GM12891 (cell line): ENCODE measurements at places on chromosomes 6 and 20.

DNA sequence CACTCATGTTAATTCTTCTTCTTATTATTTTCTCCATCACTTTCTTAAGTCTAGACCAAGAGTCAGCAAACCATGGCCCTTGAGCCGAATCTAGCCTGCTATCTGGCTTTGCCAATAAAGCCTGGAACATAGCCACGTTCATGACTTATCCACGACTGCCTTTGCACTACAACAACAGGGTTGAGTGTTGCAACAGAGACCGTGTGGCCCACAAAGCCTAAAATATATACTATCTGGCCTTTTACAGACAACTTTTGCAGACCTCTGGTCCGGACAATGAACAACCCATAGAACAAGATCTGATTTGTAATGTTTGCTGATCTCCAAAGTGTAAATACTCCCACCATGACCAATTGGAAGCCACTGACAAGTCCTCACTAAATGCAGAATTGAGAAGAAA, 140.5 kb upstream of the CDYL start:
- no peak for DNase-seq

DNA sequence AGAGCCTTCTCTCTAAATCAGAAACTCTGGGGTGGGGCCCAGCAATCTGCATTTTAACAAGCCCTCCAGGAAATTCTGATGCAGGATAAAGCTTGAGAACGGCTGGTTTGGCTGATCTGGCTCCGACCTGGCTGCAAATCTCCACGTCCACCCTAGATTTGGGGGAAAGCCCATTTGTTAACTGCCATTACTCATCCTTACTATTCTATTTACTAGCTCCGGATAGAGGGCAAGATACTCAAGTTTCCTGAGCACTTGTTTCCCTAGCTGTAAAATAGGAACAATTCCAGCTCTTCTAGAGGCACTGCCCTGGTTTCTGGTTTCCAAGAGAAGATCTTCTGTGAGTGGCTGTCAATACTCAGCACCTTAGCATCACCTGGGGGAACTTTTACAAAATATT, 44.4 kb downstream of the DAAM2 start:
- no peak for DNase-seq

DNA sequence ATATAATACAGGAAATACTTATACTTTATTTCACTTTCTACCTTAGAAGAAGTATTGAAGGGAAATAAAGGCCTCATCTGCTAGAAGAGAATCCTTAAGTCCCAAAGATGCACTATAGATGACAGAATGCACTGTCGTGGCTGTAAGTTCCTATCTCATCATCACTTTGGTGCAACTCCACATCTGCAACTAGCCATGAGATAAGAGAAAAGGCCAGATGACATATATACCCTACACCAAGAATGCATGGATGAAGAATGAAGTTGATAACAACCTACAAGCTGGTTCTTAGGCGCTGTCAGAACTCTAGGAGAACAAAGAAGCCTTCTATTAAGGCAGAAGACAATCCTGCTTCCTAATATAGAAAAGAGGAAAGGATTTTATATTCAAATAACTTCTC, 11.6 kb upstream of the PLN start:
- DNase-seq = no peak

DNA sequence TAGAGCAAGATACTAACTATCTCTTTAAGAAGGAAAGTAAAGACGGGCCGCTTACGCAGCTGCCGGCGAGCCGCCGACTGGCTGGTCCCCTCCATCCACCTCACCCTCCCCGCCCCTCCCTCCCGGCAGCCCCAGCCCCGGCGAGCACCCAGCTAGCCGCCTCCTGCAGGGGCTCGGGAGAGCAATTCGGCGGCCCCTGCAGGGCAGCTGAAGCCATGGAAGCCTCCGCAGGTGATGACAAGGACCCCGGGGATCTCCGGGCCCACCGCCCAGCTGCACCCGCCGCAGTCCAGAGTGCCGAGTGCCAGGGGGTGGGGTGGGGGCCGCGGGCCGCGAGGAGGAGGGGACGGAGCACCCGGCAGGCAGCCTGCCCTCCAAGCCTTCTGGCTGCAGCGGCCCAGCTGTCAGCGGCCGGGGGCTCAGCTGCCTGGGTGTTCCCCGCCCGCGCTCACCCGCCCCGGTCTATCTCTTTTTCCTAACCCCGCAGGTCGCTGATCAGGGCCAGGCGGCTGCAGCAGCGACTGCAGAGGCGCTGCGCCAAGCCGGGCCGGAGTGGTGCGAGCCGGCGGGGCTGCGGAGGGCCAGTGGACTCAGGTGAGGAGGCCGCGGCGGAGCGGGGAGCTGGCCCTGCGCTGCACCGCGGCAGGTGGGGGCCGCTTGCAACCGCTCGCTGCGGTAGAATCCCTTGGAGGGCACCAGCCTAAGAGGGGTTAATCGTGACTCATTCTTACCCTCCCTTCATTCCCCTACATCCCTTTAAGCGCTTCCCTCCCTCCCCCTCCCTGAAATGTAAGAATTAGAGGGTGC, at the start of gene SNPH:
SNPH (plus strand) TSS at position 128 of the 807 bp plus-strand sequence. CDS start 29,946 bp downstream, outside the sequence.
- peak; percentile 65 for DNase-seq

GRCh38 chr6:112640891-112641290, 293.8 kb downstream of the RFPL4B start:
- no peak for DNase-seq

DNA sequence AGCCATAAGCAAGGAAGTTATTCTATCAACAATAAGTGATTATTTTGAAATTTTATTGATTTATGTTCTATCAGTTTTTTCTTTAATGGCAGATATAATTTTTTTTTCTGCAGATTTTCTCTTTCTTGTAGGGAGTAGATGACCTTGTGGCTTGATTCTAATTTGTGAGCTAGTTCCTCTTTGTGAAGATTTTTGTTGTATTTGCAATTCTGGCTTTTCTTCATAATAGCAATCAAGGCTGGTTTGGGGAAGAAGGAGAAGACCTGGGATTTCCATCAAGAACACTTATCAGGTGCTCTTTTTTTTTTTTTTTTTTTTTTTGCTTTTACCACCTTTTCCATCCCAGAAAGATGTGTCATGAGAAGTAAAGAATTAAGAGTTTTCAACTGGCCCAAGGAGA, 324.2 kb upstream of the MAN1A1 start:
- no peak for DNase-seq

DNA sequence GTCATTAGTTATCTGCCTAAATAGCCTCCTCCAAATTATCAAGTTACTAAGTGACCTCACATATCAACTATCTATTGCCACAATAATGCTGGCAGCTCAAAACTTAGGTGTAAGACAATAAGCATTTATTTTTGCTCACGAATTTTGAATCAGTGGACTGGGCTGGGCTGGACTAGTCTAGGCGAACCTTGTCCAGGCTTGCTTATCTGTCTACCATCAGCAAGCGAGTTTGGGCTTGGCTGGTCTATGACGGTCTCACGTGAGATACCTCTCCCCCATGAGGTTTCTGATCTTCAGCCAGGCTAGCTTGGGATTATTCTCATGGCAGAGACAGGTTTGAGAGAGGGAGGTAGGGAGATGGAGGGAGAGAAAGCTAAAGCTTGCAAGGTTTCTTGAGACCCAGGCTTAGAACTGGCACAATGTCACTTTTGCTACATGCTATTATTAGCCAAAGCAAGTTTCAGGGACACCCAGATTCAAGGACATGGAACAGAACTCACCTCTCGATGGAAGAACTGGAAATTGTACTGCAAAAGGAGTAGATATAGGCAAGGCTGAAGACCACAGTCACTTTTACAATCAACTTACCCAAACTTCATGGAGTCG, 80.9 kb downstream of the WASF1 start:
- no peak for DNase-seq

- no peak for DNase-seq
Observed at GRCh38 chr6:39084506-39084905, 30.5 kb downstream of the SAYSD1 start.

DNA sequence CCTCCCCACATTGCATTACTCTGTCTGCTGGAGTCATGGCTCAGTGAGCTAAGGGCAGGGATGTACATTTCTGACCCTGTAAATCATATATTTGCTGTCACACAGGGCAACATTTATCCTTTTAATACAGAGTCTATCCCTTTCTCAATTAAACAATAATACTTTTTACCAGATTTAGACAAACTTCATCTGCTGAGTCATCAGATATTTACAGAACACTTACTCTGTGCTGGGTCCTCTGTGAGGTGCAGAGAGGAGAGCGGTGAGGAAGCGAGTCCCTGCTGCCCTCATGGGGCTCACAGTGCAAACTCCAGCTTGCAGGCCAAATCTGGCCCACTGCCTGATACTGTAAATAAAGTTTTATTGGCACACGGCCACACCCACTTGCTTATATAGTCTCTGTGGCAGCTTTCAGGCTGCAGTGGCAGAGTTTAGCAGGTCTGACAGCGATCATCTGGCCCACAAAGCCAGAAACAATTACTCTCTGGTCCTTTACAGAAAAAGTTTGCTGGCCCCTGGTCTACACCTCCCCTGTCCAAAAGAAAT, 144.5 kb downstream of the CDH26 start:
- DNase-seq = no peak

DNA sequence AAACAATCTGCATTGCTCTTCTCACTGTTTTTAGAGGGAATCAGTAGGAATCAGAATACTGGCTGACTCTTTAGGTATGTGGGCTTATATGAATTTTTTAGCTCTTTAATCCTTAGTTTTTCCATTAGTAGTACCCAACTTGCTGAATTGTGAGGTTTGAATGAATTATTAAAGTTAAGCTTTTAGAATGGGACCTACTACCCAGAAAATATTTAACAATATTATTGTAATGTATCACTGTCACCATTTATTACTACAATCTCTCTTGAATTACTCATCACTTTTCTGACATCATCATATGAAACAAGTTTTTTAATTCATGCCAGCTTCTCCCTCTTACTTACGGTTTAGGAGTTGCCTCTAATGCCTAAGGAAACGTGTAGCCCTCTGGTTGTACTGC, 212.7 kb downstream of the BCKDHB start:
- no peak for DNase-seq

DNA sequence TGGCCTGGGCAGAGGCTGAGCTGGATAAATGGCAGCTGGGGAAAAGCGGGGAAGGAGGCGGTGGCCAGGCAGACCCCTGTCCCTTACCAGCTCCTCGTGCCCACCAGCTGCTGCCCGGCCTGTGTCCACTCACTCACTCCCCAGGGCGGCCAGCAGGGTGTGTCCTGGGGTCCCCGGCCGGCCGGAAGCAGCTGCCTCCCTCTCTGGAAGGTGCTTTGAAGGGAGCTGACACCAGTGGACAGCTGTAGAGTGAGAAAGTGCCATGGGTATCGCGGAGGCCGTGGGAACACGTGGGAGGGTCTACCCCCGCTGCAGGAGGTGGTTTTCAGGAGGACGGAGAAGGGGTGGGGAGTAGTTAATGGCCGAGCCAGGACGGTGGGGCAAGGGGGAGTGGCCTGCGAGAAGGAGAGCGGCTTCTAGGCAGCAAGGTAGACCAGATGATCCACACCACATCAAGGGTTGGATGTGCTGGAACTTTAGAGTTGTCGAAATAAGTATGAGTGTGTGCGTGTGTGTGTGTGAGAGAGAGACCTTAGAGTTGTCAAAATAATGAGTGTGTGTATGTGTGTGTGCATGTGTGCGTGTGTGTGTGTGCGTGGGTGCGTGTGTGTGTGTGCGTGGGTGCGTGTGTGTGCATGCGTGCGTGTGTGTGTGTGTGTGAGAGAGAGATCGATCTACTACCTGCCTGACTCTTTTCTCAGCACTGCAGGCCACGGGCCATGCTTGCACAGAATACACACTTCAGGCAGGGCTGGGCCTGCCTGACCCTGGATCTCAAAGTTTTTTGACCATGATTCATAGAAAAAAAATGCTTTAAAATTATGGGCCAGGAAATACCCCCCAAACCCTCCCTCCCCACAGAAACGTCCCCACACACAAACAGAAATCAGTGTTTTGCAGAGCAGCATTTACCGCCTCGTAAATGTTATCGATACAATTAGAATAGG, 43.9 kb downstream of the CDH4 start:
- no peak for DNase-seq

- no peak for DNase-seq
Observed at GRCh38 chr20:15942130-15942529, 631.1 kb downstream of the KIF16B start.

- DNase-seq = no peak
Observed at GRCh38 chr6:137767911-137768690, 99.0 kb upstream of the TNFAIP3 start.

DNA sequence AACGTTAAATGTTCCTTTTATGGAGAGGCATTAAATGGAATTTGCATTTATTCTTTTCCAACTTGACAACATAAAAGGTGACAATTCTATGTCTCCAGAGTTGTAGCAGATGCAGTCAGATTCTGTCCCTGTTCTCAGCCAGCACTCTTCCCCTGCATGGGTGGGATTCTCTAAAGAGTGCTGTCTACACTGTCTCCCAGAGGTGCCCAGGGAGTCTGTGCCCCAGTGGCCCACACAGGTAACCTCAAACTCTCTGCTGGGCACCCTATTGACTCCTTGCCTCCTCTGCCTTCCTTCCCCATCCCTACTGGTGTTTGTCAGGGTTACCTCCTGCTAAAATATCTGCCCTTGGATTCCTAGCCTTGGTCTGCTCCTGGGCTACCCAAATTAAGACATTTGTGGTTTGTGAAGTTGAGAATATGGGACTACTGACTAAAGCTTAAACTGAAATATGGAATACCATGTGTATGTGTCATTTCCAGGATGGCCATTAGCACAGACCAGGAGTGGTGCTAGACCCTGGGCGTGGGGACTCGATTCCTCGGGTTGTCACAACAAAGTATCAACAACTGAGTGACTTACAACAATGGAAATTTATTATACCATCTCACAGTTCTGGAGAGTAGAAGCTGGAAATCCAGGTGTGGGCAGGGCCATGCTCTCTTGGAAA, 284.7 kb downstream of the CDH26 start:
- no peak for DNase-seq

DNA sequence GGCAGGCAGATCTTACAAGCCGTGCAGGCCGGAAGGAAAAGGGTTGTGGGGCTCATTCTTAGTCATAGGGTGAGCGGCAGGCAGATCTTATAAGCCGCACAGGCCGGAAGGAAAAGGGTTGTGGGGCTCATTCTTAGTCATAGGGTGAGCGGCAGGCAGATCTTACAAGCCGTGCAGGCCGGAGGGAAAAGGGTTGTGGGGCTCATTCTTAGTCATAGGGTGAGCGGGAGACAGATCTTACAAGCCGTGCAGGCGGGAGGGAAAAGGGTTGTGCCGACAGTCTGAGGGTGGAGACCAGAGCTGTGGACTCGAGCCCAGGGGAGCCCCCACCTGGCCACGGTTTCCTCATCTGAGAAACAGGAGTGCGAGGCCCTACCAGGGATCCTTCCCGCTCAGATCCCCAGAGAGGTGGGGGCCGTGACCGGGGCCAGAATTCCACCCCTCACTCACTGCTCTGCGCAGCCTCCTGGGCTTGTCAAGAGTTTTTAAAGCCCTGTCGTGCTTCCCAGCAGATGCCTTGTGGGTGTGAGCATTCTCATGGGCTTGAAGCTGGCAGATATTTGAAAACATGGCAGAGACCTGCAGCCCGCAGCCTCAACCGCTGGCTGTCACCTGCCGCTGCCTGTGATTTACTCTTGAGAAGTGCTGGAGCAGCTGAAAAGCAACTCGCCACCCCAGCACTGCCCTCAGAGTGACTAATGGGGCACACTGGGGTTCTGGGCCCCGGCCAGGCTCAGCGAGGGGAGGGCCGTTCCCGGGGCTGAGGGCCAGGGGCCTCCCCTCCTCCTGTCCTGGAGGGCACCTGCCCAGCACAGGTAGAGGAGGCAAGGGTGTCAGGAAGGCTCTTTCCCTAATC, 31.9 kb downstream of the NTSR1 start:
- DNase-seq = peak; percentile 89
